ENCODE measurements at places on chromosomes 1 and 21.

DNA sequence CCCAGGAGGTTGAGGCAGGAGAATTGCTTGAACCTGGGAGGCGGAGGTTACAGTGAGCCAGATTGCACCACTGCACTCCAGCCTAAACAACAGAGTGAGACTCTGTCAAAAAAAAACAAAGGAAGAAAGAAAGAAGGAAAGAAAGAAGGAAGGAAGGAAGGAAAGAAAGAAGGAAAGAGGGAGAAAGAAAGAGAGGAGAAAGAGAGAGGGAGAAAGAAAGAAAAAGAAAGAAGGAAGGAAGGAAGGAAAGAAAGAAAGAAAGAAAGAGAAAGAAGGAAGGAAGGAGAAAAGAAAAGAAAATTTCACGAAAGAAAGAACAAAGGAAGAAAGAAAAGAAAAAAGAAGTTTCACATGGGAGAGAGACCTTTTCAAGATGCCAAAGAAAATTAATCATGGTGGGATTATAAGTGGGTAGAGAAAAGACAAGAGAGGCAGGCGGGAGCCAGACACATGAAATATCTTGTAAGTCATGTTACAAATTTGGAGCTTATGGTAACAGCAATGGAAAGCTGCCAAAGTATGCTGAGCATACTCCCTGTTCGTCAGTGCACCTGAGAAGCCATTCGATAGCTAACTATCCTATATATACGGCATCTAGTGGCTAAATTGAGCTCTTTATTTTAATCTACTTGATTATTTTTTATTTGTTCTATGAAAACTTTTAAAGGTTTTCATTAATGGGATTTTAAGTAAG lies 41.3 kb upstream of the TNFSF4 start:
- no peak for DNase-seq

DNA sequence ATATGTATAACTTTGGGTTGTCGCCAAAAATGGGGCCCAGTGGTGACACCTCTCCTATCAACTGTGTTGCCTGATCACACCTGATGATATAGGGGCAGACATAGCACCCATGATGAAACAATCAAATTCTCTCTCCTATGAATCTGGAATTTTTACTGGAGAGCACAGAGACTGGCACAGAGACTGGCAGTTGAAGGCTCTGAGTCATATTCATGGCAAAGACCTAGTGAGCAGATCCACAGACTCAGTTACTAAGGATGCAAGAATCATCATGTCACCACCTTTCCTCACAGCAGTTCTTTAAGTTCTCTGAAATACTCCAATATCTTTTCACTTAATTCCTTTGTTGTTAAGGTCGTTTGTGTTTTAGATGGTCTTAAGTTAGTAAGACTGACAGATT lies 60.0 kb downstream of the APCS start:
- DNase-seq: no peak

- DNase-seq: no peak
These were observed at the start of gene FCMR for GRCh38 chr1:206921772-206922265. Gene FCMR (minus strand): TSS chr1:206921941. CDS start chr1:206921854, 87 bp downstream.

DNA sequence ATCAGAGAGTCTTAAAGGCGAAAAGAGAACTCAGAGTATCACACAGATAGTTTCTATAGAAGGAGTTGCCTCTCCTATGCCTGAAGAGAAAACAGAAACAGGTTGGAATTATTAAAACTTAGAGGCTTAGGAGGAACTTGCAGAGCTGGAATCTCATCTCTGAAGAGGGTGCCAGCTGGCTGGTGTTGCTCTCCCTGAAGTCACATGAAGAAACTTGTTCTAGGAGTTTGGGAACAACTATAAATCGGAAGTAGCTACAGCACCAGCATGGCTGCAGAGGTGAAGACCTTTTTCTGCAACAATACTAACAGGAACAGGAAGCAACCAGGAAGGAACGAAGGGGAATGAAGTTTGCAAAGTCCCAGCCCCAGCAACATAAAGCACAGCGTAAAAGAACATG lies 35.8 kb downstream of the FMO3 start:
- no peak for DNase-seq

DNA sequence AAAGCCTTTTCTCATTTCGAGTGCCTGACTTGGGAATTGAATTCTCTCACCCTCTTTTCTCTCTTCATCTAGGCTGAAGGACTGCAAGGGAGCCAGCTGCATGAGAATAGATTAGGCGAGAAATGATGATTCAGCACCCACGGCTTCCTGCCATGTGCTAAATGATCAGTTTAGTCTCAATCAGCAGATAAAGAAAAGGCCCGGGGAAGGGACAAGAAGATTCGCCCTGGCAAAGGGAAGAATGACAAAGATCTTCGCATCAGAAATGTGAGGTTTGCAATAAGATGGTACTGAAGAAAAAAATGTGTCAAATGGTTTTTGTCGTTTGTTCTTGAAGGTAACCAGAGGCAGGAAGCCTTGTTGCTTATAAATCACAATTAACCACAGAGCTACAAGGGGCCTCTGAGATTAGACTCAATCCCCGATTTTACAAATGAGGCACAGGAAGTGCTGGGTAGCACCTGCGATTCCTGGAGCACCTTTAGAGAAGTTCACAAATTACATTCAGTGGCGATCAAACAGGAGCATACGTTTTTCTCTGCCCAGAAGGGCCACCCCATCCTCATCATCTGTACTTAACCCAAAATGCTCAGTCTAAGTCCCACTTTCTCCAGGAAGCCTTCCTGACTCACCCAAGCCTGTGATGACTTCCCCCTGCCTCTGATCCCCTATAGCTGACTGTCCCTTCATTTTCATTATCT lies 183.4 kb downstream of the ZNF281 start:
- no peak for DNase-seq

DNA sequence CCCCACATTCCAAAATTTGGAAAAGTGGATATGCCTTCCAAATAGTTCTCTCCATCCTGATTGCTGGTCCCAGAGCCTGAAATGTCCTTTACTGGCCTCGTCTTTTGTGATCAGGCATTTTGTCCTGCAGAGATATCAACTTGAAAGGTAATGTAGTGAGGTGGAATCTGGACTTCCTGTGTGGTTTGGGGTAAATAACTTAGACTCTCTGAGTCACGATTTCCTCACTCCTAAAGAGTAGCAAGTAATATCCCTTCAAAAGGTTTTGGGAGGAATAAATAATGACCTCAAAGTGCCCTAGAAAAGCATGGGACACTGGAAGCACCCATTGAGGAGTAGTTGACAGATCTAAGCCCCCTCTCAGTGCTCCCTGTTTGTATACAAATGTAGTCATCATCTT lies 426.6 kb downstream of the OMA1 start:
- no peak for DNase-seq

DNA sequence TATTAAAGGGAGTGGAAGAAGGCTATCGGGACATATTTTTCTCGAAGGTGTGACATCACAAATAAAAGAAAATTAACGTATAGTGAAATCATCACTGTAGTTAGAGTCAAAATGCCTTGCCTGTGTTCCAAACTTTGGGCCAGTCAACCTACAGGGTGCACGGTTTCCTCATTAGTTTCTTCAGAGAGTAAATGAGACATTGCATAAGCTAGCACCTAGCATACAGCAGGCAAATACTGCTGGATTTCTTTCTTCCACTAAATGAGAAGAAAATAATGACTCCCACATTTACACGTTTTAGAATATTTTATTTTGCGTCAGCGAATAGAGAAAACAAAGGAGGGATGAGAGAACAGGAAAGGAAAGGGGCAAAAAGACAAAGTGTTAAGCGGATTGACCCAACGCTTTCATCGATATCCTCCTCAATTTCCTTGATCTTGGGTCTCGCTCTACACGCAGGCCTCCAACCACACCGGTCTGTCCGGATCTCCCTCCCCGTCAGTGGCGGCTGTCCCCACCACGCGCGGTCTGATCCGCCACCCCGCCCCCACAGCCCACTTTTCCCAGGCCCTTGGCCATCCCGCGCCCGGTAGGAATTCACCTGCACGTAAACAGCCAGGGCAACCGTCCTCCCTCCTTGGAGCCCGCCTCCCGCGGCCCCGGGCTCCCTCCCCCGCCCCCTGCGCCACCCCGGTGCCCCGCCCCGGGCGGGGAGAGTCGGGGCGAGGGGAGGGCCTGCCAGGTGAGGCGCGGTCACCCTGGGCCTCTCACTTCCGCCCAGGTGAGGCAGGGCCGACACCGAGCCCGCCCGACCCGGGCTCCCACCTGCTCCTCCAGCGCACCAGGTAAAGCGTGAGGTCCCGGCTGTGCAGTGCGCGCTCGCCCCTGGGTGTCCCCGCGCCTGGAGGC lies at the start of gene PATJ:
PATJ (plus strand) TSS at position 770 of the 909 bp plus-strand sequence. CDS start 20,413 bp downstream, outside the sequence.
- DNase-seq: peak; percentile 80

- DNase-seq: no peak
These were observed 730 bp downstream of the SLC16A4 start for GRCh38 chr1:110390096-110390495.

DNA sequence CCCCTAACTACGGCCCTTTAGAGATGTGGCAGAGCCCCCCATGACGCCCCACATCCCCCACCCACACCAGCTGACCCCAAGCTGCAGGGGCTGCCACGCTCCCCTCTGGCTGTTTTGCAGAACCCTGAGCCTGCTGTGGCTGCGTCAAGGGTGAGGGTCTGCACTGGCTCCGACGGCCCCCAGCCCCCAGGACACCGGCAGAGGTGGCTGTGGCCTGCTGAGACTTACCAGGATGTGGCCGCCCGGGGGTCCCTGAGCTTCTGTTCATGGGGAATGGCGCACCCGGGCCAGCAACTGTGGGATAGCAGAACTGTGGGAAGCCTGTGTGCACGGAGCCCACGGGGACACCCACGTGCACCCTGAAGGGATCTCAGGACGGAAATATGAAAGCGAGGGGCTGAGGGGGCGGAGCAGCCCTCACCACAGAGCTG lies 12.8 kb upstream of the RNF223 start:
- DNase-seq: no peak

Measured in left kidney (tissue), 8 donors.